ENCODE measurements at places on chromosomes 1 and 21.

DNA sequence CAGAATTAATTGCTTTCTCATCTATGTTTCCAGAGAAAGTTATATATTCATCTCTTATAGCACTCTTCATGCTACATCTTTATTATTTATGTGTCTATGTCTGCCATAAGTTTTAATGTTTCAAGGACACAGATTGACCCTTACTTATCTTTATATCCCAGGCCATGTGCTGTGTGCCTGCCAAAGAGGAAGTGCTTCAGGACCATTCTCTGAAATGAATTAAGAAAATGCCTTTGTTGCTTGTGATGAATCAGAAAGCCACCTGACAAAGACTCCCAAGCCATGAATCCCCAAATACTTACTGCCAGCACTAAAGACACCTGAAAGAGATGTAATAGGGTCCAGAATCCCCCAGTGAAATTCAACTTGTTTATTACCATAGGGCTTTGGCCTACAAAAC is 342.1 kb upstream of the C1orf87 start:
- no peak for DNase-seq

- no peak for DNase-seq
Observed at GRCh38 chr1:24857507-24858133, 72.5 kb downstream of the RUNX3 start.

GRCh38 chr21:42145569-42146272 is 73.2 kb upstream of the ABCG1 start:
- peak; percentile 53 for DNase-seq

- DNase-seq: no peak
Observed at GRCh38 chr1:206923009-206923960, 1.5 kb upstream of the FCMR start.

DNA sequence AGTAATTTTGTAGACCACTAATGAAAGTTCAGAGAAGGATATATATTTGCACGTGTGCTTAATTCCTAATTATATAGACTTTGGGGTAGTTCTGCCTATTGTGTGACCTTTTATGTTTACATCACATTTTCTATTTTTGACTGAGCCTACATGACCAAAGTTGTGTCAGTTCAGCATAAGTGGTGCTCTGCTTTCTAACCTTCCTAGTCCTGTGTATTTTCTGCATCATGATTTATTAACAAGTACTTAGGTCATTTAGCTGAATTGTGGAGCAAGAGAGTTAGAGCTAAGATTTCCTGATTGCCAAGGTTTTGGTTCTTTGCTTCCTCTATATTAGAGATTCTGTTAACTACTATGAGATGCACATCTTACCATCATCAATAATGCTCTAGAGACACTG is 176.0 kb downstream of the C1orf21 start:
- no peak for DNase-seq

- no peak for DNase-seq
Observed at GRCh38 chr1:199857108-199857507, 170.4 kb upstream of the NR5A2 start.

DNA sequence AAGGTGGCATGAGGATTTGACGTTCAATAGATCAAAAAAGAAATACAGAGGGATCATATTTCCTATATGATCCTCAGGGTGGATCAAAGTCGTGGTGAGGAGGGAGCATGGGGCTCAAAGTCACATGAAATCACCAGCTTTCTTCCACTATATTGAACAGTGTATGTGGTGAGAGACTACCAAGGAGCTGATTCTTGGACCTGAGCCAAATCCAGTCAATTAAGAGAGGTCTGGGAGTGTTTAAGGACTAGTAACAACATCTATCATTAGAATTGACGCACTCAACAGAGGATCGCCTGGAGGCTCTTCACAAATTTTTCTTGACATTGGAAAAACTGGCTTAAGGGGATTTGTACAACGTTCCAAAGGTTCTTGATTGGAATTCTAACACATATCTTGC is 267.7 kb upstream of the PROX1 start:
- DNase-seq: no peak

DNA sequence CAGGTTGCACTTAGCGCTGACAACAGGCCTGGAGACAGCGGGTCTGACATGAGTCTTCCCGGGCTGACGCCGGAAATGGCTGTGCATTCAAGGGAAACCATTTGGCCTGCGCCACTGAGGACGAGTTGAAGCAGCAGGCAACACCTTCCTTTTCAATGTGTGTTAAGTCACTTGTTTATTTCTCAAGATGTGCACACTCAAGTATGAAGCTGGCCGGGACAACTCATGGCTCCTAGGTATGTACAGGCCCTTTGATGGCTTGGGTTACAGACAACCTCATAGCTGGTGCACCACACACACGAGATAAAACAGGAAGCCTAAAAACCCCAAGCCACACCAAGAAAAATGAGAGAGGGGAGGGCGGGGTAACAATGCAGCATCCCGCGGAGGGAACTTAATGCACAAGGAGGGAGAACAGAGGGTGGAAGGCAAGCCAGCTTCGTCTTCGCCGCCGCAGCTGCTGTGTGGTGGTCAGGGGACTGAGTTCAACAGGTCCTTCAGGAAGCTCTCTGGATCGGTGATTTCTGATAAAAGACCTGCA is 118.0 kb upstream of the IFFO2 start:
- DNase-seq: no peak

DNA sequence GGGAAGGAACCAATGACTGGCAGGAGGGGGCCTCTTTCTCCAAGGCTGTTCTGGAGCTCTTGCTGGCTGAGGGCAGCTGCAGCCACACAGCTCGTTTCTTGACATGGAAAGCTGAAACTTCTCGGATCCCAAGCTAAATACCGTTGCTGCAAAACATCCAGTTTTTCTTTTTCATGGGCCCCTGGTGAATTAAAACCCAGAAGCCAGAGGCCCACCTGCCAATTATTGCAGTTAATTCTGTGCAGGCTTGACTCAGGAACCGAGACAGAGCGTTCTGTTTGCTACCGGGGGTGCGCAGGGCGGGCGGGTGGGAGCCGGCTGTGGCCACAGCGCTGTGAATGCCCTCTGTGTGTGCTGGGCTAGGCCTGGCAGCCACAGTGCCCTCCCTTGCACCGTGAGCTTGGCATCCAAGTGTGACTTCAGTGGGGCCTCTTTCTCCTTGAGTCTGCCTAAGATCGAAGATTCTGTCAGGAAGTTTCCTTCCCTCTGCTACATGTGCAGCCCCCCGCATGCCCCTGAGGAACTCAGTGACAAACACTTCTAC is 19.9 kb upstream of the KCNE2 start:
- no peak for DNase-seq

GRCh38 chr1:198246337-198246736 is 89.5 kb downstream of the NEK7 start:
- DNase-seq: no peak

GRCh38 chr1:40838045-40838979 is 23.9 kb downstream of the CITED4 start:
- no peak for DNase-seq
